ENCODE measurements at places on chromosomes 12 and 14.

DNA sequence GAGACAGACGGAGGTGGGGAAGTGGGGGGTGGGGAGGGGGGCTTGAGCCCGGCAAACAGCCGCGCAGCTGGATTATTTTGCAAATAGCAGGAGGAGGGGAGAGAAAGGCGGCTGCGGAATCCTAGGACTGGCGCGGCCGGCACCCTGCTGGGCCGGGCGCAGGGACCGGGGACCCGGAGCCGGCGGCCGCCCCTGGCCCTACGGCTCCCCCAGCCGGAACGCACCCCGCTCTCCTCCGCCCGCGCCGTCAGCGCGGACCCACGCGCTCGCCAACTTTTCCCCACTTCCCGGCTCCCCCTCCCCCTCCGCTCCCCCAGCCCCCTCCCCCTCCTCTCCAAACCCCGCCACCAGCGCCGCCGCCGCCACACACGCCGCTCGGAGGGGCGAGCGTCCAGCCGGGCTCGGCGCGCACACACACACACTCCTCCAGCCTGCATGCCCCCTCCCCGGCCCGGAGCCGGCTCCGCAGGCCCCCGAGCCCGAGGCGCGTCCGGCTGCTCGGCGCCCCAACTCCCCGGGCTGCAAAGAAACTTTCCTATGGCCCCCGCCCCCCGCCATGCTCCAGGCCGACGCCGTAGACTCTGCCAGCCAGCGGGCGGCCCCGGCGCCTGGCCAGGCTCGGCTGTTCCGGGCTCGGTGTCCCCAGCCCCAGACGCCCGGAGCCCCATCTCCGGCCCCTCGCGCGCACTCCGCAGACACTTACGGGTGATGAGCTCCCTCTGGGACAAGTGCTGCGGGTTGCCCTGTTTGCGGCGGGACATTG lies 1.4 kb downstream of the BCL11B start:
- no peak for DNase-seq

GRCh38 chr14:55571125-55571889 lies 8.7 kb upstream of the KTN1 start:
- DNase-seq = no peak

GRCh38 chr12:93149229-93149628 lies 220.1 kb upstream of the EEA1 start:
- DNase-seq = no peak

- no peak for DNase-seq
These were observed 55.5 kb downstream of the CDC42BPB start for GRCh38 chr14:103001651-103002396.

GRCh38 chr12:122099856-122100255 lies 21.3 kb downstream of the MLXIP start:
- DNase-seq = no peak

DNA sequence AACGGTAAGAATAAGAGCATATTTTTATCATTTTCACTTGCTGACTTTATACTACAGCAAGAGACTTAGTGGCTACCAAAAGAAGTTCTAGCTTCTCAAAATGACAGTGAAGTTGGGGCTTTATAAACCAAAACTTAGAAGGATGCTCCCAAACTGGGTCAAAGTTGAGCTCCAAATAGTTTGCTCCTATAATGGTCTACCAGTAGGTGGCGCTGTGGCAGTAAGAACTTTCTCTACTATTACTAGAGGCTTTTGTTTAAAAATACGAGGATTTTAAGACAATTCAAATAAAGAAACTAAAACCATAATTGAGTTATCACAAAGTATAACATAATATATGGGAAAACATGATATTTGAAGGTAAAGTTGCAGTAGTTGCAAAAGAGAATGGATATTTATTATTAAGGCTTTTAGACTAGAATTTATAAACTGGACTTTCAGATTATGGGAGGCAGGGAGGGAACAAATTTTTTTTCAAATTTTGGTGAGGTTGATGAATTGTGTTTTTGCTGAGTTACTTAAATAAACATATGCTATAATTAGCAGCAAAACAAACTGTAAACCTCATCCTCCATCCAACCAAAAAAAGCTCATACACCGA lies 75.0 kb downstream of the TGFB3 start:
- DNase-seq = peak; percentile 33

GRCh38 chr12:3313066-3313465 lies 177.9 kb upstream of the PRMT8 start:
- DNase-seq = no peak

DNA sequence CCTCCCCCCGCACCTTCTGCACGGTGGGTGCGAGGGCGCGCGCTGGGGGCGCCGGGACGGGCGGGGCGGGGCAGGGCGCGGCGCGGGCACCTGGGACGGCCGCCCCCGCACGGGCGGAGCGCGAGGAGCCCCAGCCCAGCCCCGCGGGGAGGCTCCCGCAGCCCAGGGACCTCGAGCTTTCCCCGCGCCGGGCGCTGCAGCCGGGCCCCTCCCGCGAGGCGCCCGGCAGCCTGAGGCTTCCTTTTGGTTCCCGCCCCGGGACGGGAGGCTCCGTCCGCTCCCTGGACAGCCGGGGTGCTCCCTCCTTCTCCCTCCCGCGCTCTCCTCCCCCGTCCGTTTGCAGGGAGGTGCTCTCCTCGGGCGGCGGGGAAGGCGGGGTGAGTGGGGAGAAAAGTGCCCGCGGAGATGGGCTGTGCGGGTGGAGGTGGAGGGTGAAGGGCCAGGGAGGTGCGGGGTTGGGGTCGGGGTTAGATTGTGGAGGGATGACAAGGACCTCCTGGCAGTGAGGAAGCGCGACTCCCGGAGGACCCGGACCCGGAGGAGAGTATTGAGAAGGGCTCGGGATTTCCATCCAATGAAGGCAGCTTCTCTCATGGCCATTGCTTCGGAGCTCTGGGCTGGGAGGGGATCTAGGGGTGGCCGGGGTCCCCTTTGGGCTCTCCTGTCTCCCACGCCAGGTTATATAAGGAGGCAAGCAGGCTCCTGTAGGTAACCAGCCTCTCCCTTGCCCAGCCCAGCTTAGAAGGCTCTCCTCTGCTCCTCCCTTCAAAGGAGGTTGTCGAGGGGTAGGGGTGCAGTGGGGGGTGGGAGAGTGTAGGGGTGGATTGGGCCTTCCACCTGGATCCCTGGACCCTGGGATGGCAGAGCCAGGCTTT lies 645 bp downstream of the JDP2 start:
- no peak for DNase-seq

DNA sequence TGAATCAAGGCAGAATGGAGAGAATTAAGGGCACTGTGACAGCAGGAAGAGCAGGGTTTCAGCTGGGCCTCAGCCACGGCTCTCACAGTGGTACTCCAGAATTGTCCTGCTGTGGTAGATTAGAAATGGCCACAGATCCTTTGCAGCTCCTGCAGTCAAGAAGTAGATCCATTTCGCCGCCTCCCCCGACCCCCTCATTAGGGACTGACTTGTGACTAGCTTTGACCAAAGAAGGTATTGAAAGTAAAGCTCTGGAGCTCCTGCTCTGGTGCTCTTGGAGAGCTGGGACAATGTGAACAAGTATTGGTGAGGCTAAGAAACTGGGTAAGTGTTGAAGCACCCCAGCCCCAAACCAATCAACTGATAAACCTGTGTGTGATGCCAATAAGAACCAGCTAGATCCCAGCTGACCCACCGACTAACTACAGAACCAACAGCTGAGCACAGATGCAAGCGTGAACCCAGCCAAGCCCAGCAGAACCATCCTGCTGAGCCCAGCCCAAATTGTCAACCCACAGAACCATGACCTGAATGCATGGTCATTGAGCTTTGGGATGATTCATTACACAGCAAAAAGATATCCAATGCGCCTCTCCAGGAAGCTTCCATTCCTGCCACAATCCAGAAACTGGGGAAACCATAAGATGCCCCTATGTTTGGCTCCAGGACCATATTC lies 50.7 kb downstream of the JAG2 start:
- DNase-seq = no peak

DNA sequence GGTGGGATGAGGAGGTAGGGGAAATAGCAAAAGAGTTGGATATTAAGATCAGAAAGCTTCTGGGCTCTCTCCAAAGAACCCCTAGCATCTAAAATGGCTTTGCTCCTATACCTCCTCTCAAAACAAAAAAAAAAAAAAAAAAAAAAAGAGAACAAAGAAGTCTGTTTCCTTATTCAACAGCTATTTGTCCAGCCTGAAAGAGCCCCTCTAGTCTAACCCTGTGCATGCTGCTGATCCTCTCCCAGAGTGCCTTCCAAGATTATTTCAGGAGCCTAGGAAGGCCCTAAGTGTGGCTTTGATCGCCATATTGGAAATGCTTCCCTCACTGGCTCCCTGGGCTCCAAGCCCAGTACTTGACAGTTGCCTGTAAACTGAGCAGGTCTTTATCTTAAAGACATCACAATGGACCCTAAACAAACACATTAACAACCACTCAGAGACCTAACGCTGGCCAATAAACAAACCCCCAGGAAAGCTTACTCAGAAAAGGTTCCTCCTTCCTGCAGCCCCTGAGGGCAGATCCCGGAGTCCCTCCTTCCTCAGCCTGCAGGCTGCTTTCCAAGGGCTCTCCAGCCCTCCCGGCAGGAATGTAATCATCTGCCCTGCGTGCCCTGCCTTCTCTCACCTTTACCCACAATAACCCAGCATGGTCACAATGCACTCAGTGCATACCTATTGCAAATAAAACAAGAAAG lies 17.4 kb upstream of the COL2A1 start:
- peak; percentile 39 for DNase-seq

- DNase-seq = no peak
These were observed 827.8 kb downstream of the DIO2 start for GRCh38 chr14:79383475-79383874.

DNA sequence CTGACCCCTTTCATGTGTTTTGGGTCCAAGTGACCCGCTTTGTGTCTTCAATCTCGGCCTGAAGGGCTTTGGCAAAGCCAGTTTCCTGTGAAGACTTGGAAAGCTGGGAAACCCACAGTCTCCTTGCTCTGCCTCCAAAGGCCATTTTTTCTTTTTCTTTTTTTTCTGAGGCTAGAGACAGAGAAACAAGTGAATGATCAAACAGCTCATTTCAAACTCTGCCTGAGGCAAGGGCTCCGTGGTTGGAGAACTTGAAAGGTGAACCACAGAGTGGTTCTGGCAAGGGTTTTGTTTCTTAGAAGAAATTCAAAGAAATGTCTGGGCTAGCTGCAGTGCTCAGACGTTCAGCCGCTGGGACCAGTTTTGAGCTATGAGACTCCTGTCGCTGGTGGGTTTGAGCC lies 62.7 kb downstream of the ERH start:
- DNase-seq = no peak

DNA sequence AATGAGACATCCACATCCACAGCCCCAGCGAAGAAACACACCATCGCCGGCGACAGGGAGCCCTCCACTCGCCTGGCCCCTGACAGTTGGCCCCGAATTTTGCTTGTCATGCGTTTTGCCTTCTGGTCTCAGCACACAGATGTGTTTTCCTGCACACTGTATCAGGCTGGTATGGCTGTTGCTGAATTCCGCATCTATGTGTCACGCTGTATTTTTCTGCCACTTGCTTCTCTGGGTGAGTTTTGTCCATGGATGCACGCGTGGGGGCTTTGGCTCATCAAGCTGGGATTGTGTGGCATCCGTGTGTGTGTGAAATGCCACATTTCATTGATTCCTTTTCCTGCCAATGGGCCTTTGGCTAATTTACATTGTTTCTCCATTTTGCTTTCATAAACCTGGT lies 26.5 kb downstream of the ARL6IP4 start:
- DNase-seq = no peak

DNA sequence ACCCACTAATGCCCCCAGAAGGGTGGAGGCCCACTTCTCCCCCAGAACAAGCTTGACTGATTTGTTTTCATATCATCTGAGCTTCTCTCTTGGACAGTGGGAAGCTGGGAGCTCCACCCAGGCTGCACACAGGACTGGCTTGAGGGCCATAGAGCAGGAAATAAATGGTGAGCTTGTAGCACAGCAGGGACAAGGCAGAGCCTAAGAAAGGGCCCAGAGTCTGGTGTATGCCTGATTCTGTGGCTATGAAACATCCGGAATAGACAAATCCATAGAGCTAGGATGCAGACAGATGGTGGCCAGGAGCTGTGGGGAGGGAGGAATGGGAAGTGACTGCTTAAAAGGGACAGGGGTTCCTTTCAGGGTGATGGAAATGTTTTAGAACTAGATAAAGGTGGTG lies 79.0 kb downstream of the ARL6IP4 start:
- no peak for DNase-seq

GRCh38 chr14:102923201-102923924 lies 900 bp downstream of the AMN start:
- DNase-seq = no peak

DNA sequence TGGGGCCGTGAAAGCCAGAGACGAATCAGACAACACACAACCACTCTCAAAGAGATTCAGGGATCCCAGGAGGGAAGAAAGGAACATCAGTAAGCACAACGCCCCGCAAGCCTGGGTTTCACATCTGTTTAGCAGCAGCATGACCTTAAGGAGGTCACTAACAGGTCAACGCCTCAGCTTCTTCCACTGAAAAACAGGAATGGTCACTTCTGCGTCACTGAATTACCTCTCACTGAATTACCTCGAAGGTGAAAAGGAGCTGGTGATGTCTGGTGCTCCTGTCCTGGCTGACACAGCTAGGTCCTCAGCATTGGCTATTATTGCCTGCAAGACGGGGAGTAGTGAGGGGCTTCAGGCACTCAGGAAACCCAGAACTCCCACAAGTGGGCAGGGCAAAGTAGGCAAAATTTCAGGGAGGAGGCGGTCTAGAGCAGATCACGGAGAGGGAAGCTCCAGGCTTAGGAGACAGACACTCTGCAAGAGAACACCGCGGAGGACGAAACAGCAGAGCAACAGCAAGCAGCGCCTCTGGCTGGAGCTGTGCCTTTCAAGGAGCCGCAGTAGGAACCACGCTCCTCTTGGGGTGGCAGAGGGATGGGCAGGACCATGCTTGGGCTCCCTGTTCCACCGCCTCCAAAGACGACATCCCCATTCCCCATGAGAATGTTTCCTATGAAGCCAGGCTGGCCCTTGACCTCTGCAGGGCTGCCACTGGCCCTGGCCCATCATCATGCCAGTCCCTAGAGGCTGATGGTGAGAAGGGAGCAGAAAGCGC lies 108.4 kb downstream of the SINHCAF start:
- DNase-seq = no peak

DNA sequence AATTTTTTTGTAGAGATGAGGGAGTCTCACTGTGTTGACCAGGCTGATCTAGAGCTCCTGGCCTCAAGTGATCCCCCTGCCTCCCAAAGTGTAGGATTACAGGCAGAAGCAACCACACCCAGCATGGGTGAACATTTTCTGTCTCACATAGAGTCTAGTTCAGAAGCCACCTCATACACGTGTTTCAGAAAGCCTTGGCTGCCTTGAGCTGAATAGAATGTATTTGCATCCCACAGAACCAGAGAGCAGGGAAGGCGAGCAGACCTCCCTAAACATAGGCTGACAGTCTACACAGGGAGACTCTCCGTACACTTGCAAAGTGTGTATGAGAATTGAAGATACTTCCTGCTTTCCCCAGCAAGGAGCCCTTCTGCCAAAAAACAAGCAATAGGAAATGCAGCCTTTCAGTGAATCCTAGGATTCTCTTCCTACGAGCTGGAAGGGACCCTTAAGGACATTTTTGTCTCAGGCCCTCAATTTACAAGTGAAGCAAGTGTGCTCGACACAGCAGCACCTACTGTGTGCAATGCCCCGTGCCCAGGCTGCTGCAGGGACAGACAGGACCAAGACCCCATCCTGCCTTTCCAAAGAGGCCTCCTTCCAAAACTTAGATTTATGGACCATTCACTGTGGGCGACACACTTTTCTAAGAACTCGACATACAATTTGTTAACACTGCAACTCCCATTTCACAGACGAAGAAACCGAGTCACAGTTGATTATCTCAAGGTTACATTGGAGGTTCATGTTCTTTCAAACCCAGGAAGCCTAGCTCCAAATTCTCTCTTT lies 11.2 kb downstream of the NUAK1 start:
- no peak for DNase-seq

Data from NCI-H1417 treated with DMSO at 0.1 percent for 48 hours (cell line).